ENCODE measurements at places on chromosomes 4 and X.

- DNase-seq: no peak
These were observed 19.6 kb downstream of the CD40LG start for GRCh38 chrX:136667446-136668168.

GRCh38 chr4:138650929-138651448, 364.6 kb upstream of the NOCT start:
- no peak for DNase-seq

- no peak for DNase-seq
These were observed 62.2 kb downstream of the PPP1R2C start for GRCh38 chrX:42715701-42716262.

GRCh38 chrX:38595801-38596200, 34.5 kb downstream of the TSPAN7 start:
- no peak for DNase-seq

GRCh38 chrX:112704187-112704586, 24.4 kb upstream of the LHFPL1 start:
- no peak for DNase-seq

DNA sequence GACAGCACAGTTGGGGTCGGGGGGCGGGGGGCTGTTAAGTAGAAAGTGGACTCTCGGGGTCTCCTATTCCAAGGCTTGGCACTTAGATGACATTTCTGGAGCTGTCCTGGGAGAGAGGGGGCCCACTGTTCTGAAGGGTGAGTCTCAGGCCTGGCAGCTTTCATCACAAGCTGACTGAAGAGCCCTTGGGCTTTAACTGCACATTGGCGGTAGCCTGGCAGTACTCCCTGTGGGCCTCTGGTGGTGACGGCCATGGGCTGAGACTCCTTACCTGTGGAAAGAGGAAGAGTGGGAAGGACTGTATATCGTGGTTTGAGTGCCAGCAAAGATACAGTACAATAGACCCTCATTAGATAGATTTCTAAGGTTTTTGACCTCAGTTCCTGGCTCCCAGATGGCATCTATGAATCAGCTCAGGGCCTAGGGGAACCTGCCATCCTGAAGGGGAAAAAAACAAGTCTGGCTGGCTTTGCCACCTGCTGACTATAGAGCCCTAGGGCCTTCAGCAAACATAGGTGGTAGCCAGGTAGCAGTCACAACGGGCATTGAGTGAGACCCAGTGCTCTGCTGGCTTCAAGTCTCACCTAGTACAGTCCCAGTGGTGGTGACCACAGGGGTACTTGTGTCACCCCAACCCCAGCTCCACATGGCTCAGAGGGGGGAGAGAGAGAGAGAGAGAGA, 87.9 kb downstream of the ANKRD17 start:
- DNase-seq: no peak

- no peak for DNase-seq
These were observed 353.8 kb upstream of the HAND2 start for GRCh38 chr4:173883821-173884220.

- no peak for DNase-seq
These were observed 63.4 kb downstream of the GALNTL6 start for GRCh38 chr4:171876636-171877035.

- DNase-seq: no peak
These were observed 202.0 kb downstream of the RRAGB start for GRCh38 chrX:55919367-55920221.

- no peak for DNase-seq
These were observed 283.9 kb upstream of the AGA start for GRCh38 chr4:177726111-177726510.

DNA sequence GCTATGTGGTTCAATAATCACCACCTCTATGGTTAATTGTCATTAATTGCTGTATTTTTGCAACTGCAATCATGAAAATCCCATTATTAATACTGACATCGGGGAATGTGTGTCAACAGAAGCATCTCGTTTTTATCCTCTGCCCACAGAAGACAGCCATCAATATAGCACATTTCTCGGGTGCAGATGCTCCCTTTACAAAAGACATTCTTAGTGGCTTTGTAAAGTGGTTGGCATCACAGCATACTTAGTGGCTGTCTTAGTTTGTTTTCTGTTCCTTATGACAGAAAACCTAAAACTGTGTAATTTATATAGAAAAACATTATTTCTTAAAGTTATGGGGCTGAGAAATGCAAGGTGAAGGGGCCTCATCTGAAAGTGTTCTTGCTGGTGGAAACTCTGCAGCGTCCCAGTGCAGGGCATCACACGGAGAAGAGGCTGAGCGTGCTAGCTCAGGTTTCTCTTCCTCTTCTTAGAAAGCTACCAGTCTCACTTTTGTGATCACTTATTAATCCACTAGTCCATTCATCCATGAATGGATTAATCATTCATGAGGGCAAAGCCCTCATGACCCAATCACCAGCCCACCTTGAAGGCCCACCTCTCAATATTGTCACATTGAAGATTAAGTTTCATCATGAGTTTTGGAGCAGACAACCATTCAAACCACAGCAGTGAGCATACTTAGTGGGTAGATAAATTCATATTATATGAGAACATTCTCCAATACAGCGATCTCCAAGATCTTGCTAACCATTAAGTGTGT, 1067.7 kb upstream of the PABPC4L start:
- DNase-seq: no peak

DNA sequence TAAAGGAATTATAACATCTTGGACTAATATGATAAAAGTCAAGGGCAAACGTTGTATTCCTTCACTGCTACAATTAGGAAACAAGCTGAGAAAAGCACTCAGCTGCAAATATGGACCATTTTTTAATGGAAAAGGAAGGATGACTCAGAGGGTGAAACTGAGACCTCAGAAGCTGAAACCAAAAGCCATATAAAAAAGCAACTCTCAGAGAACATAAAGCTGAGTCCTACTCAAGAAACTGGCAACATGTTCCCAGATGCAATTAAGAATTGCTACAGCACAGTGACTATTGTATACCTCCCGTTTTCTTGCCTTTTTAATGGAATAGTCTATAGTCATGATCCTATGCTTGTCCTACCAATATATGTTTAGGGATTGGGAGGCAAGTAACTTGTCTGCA, 1106.4 kb upstream of the INTU start:
- no peak for DNase-seq

GRCh38 chrX:100353326-100353725, 56.7 kb downstream of the PCDH19 start:
- no peak for DNase-seq

- no peak for DNase-seq
These were observed 9.0 kb upstream of the INTU start for GRCh38 chr4:127623797-127624083.

DNA sequence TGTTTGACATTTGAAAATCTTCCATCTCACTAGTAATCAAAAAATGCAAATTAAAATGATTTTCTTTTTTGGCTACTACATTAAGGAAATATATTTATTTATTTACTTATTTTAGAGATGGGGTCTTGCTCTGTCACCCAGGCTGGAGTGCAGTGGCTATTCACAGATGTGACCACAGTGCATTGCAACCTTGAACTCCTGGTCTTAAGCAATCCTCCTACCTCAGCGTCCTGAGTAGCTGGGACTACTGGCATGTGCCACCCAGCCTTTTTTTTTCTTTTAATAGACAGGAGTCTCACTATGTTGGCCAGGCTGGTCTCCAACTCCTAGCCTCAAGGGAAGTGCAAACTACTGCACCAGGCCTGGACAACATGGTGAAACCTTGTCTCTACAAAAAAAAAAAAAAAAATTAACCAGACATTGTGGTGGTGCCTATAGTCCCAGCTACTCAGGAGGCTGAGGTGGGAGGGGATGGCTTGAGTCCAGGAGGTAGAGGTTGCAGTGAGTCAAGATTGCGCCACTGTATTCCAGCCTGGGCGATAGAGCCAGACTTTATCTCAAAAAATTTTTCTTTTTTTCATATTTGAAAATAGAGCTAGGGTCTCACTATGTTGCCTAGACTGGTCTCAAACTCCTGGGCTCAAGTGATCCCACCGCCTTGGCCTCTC, 4.4 kb upstream of the SMIM14 start:
- no peak for DNase-seq

GRCh38 chrX:155046129-155046810, 19.6 kb downstream of the FUNDC2 start:
- DNase-seq: no peak

- no peak for DNase-seq
These were observed 47.3 kb downstream of the PJA1 start for GRCh38 chrX:69117876-69118526.

DNA sequence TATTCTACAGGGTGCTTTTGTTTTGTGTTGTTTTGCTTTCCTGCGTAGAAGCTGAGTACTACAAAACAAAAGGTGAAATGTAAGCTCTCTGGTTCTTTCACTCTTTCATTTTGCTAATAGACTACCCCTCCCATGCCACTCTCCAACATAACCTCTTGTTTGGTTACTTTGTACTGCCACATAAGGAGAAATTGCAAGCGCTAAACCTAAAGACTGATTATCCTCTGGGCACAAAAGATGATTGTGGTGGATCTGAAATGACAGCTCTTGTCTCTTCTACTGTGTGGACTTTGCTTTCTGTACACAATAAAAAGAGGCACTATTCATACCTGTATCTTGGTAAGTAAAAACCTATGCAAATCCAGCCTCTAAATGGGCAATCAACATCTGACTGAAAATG, 5.3 kb downstream of the MBNL3 start:
- DNase-seq: no peak

GRCh38 chrX:44003975-44004374, 30.8 kb upstream of the NDP start:
- no peak for DNase-seq

DNA sequence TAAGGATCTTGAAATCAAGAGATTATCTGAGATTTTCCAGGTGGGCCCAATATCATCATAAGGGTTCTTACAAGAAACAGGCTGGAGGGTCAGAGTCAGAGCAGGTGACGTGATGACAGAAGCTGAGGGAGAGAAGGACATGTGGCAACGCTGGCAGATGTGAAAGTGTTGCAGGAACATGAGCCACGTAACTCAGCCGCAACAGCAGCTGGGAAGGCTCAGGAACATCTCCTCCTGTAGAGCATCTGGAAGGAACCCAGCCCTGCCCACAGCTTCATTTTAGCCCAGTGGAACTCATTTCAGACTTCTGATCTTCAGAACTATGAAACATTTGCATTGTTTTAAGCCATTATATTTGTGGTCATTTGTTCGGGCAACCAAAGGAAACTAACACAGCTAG, 156.3 kb upstream of the VEGFC start:
- DNase-seq: no peak

- DNase-seq: peak; percentile 82
These were observed 287.7 kb upstream of the PCDH18 start for GRCh38 chr4:137819964-137820383.

DNA sequence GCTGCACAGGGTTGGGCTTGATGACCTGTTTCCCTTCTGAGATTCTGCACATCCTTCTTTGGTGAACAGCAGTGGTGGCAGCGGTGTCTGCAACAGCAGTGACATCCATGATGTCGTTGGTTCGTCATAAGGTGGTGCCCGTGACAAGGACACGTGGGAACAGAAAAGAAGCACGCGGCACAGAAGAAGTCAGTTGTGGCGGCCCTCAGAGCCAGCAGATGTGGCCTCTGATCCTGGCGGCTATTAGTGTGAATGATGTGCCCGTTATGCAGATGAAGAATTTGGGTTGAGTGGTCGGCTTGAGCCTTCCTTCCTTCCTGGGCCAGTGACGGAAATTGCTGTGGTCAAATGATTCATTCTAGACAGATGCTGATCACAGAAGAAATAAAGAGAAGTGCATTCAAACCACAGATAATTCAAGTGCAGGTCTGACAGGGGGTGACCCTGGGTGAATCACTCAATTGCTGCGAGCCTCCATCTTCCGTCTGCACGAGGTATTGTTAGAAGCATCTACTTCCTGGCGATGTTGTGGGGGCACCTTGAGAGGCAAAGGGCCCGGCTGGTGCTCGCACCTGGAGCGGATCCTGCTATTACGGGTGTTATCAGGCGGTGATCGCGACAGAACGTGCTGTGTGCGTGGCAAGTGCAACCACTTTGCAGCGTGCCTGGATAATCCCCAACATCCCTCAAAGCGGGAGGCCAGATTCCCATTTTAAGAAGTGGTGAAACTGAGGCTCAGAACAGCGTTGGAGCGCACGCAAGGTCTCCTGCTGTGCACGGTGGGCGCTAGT, 215.2 kb upstream of the PSAPL1 start:
- DNase-seq: peak; percentile 75

GRCh38 chr4:48967631-48968030, 18.4 kb upstream of the CWH43 start:
- DNase-seq: no peak

DNA sequence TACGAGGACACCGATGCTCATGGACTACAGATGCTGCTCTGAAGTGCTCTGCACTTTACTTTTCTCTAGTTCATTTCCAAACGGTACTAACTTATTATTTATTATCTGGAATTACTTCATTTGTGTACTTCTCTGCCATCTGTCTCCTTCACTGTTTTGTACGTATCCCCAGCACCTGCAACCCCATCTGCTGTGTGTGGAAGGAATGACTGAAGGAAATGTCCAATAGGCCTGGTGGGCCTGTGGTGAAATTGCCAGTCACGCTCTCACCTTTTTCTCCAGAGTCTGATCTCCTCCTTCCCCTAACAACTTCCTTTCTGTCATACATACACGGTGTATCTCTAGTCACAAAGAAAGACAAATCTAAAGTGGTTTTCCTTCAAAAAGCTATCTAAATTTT, 12.9 kb downstream of the TMEM154 start:
- DNase-seq: no peak

DNA sequence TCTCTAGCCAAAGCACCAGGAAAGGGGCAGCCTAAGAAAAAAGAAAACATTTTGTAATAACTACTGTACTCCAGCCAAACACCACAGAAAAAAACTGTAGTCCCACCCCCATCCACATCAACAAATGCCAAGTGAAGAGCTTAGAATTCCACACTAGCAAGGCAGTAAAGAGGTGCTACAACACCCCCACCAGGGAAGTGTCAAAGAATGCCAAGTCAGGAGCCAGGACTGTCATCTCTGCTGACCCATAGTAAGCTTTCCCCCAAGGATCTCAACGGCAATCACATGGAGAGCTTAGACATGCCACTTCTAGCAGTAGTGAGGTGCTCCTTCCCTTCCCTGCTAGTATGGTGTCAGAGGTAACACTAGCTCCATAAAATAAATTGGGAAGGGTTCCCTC, 34.4 kb upstream of the CCDC160 start:
- no peak for DNase-seq

- peak; percentile 92 for DNase-seq
These were observed 26.4 kb downstream of the NOP14 start for GRCh38 chr4:2936773-2937145.
